ENCODE measurements at places on chromosomes 4 and X.

DNA sequence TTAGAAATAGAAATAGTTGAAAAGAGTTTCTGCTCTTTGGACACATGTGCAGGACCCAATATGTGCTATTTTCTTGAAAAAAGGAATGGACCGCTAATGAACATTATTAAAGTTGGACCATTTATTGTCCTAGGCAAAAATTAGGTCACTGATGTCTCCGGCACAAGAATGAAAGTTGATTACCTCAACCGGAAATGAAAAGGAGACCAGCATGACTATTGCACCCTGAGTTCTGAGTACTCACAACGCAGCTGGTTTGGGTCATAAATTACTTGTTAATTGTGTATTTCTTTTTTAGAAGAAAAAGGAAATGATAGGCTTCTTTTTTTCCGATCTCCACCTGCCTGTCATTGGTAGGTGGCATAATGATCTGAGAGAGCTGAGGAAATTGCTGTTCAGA, 232.7 kb downstream of the ARHGAP24 start:
- no peak for DNase-seq

- DNase-seq, result no peak
Observed at GRCh38 chr4:151459375-151459774, 50.4 kb downstream of the FHIP1A start.

DNA sequence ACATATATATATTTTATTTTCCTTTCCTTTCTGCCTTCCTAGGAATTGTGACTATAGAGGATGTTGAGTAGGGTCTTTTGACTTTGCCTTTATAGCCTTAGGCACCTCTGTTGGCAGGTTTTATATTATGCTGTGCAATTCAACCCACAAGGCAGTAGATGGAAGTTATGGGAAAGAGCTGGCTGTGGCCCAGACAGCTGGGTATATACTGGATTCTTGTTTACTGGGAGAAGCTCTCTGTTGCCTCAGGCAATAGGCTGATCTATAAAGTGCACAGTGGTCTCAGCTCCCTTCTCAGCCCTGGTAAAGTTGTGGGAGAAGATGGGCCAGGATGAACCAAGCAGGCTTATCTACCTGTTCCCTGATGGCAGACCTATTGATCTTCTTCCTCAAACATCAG, 342.0 kb downstream of the GBA3 start:
- DNase-seq, result no peak

DNA sequence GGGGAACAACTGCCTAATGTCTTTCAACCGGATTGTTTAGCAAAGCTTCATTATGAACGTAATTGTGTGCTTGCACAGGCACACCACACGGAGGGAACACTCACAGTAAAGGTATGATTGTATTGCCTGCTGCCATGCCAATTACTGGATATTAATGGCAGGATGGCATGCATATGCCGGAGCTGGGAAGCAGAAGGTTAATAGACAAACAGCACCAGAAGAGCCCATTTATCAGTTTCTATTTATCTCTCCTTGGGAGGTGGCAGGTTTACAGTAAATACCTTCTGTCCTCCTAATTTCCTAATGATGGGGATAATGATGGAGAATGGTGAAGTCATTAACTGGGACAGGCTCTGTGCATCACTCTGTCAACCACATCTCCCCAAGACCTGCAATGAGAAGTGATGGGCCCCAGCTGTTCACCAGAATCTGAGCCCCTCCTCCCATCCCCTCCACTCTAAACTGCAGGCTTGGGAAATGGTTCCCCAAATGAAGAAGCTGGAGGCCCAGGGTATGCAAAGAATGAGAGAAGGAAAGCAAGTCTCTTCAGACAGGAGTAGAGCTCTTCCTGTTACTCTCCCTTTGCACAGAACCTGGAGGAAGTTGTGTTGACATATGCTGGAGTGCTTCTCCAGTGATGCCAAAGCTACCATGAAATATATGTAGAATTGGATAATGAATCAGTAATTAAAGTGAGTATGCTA, 160.8 kb downstream of the NAA11 start:
- DNase-seq, result no peak

DNA sequence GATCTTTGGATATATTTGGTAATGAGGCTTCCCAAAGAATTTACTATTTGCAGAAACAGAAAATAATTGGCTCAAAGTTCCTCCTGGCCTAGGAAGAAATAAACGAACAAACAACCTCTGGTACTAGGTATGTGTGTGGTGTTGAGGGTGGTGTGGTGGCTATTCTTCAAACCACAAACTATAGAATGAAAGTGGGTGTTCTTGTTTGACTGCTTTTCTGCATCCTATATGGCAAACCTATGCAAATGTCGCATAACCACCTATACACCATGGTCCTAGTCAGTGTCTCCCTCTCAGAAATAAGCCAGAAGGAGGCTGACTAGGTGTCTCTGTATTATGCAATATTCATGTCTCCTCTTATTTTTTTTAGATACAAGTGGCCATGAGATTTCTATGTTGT, 106.6 kb upstream of the PCDH18 start:
- DNase-seq, result no peak

Data from activated CD4-positive, CD25-positive, alpha-beta regulatory T cell treated with anti-CD3 and anti-CD28 coated beads, Interleukin-2, amount 50 U/mL, for 16 hours (primary cell).